ENCODE measurements at places on chromosomes 11 and 22. TPM values are rescaled to one million over a fixed set of nuclear protein-coding genes. Genes with fewer than 3 reads are reported as not detected.

The BACE1 gene
- 6.6 TPM for total RNA-seq

The YPEL1 gene
- total RNA-seq = 2.9 TPM

The CD3G gene
- total RNA-seq = not detected

The C22orf42 gene
- not detected for total RNA-seq

The ATM gene
- 35.8 TPM for total RNA-seq

The JHY gene
- total RNA-seq = 3.1 TPM

The APOA4 gene
- not detected for total RNA-seq

The SAA4 gene
- not detected for total RNA-seq

The SLC22A25 gene
- total RNA-seq = not detected

The TTC28 gene
- 6.6 TPM for total RNA-seq

The SYT7 gene
- 0.47 TPM for total RNA-seq

The PGA3 gene
- not detected for total RNA-seq

The MUC5B gene
- total RNA-seq = 0.03 TPM

The OR6T1 gene
- not detected for total RNA-seq

The WT1 gene
- total RNA-seq = 0.25 TPM

The OR52I1 gene
- total RNA-seq = not detected

The CEND1 gene
- not detected for total RNA-seq

The ZP1 gene
- not detected for total RNA-seq

The GPR83 gene
- total RNA-seq = not detected

The LRRC56 gene
- total RNA-seq = 0.57 TPM

The MYBPC3 gene
- total RNA-seq = not detected

The PIK3IP1 gene
- total RNA-seq = 0.35 TPM

The RAB39A gene
- total RNA-seq = not detected

The DSCAML1 gene
- not detected for total RNA-seq

The PARVG gene
- not detected for total RNA-seq

The SCN4B gene
- total RNA-seq = not detected

The MS4A18 gene
- total RNA-seq = not detected

The ELMOD1 gene
- not detected for total RNA-seq

The CBX6 gene
- 29.3 TPM for total RNA-seq

The STK33 gene
- 1.6 TPM for total RNA-seq

The LMO1 gene
- total RNA-seq = 0.40 TPM

The C22orf31 gene
- not detected for total RNA-seq

The TMPRSS6 gene
- not detected for total RNA-seq

The ARHGAP8 gene
- total RNA-seq = 0.35 TPM

The GRM5 gene
- not detected for total RNA-seq

The APOA1 gene
- not detected for total RNA-seq

The RAG2 gene
- not detected for total RNA-seq
